ENCODE measurements at places on chromosomes 3 and 15. TPM values are rescaled to one million over a fixed set of nuclear protein-coding genes. Genes with fewer than 3 reads are reported as not detected.

Gene PSTPIP1
- total RNA-seq, result 18.1 TPM

Gene TBCCD1
- 6.6 TPM for total RNA-seq

Gene LCTL
- total RNA-seq, result not detected

Gene RAD51
- total RNA-seq, result 1.0 TPM

Gene GOLGA8G
- total RNA-seq, result not detected

Gene ADCY5
- 42.6 TPM for total RNA-seq

All from posterior vena cava (tissue), 2 donors.